ENCODE measurements at places on chromosomes 13 and 19.

- no peak for DNase-seq
These were observed 14.4 kb downstream of the LONP1 start for GRCh38 chr19:5705552-5705951.

- DNase-seq, result peak; percentile 89
These were observed at the start of gene MIA for GRCh38 chr19:40774916-40775631. MIA (plus strand) TSS chr19:40775521; CDS start chr19:40775543, 22 bp downstream.

DNA sequence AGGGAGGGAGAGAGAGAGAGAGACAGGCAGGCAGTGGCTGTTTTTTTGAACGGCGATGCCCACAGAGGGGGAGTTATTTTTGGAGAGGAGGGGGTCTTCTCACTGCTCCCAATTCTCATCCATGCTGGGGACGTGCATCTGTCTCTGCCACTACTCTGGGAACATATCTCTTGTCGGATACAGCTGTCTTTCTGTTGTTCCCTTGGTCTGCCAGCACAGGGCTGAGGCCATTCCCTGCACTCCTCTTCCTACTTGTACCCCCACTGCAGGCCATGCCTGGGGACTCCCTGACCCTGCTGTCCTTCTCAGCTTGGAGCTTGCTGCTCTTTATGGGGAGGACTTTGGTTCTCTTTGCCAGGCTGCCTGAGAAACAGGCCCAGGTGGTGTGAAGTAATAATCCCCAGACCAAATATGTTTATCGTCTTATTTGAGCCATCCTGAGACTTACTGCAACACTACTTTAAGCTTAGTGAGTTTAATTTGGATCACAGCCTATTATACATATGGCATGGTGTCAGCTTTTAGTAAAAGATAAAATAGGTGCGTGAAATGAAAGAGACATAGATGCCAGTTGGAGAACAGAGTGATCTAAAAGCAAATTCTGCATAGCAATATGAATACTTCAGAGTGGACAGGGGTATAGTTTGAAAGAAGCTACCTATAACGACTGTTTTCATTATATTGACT, 19.1 kb downstream of the LRCH1 start:
- DNase-seq, result no peak

GRCh38 chr19:38514812-38515633, 81.5 kb downstream of the RYR1 start:
- peak; percentile 85 for DNase-seq

GRCh38 chr13:113178896-113179167, 20.4 kb downstream of the PROZ start:
- peak; percentile 28 for DNase-seq
